ENCODE measurements at places on chromosomes 1 and 21. TPM values are rescaled to one million over a fixed set of nuclear protein-coding genes. Genes with fewer than 3 reads are reported as not detected.

DNA sequence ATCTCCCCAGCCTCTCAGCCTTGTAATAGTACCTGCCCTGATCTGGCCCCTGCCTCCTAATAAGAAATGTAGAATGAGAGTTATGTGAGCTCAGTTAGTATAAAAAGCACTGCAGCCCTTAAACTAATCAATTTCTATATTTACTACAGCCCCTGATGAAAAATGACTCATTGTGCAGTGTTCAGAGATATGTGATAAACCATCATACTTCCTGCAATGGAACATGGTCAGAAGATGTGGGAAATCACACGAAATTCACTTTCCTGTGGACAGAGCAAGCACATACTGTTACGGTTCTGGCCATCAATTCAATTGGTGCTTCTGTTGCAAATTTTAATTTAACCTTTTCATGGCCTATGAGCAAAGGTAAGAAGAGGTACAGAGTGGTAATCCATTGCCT is 176.8 kb upstream of the PDE4B start:
- no peak for DNase-seq

GRCh38 chr1:169024800-169025271 is 81.7 kb upstream of the ATP1B1 start:
- no peak for DNase-seq

DNA sequence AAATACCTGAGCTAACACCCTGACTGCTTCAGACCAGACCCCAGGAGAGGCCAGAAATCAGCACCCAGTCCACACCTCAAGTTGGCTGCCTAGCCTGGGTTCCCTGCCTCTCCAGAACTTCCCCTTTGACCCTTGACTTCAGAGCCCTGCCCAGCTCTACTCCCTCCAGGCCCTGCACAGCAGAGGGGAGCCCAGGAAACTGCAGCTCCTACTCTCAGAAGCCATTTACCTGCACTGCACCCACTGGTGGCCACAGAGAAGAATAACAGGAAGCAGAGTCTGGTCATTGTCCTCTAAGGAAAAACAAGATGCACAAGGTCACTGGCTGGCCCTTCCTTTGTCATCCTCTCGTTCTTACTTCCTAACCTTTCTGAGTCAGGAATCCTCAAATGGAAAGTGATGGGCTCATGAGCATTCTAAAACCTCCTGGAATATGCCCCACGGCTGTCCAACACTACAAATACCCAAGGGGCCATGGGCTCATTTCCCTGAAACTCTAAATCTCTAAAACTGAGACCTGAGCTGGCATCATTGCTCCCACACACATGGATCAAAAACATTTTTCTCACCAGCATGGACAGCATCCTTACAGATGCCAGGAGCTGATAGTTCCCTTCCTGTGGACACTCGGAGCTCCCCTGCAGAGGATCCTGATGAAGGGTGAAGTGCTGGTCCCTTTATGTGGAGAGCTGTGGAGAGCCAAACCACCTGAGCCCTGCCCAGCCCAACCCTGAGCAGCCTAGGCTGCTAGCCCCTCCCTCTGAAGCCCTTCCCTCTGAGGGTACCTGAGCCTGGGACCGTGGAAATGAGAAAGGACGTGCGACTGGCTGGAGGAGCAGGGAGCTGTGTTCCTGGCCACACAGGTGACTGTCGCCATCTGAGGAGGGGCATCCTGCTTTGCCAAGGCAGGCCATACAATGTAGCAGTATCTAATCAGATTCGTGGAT is at the start of gene ITLN2:
Gene ITLN2, minus strand, starts transcription at position 652 of the 947 bp plus-strand sequence. Its CDS starts 68 bp downstream, at position 584.
- DNase-seq: no peak

The SLC1A7 gene
- total RNA-seq: 0.19 TPM

Measured in omental fat pad (tissue), 4 donors.